ENCODE measurements at places on chromosomes 7 and 10.

GRCh38 chr7:152513861-152514770 is 78.3 kb upstream of the KMT2C start:
- no peak for DNase-seq

DNA sequence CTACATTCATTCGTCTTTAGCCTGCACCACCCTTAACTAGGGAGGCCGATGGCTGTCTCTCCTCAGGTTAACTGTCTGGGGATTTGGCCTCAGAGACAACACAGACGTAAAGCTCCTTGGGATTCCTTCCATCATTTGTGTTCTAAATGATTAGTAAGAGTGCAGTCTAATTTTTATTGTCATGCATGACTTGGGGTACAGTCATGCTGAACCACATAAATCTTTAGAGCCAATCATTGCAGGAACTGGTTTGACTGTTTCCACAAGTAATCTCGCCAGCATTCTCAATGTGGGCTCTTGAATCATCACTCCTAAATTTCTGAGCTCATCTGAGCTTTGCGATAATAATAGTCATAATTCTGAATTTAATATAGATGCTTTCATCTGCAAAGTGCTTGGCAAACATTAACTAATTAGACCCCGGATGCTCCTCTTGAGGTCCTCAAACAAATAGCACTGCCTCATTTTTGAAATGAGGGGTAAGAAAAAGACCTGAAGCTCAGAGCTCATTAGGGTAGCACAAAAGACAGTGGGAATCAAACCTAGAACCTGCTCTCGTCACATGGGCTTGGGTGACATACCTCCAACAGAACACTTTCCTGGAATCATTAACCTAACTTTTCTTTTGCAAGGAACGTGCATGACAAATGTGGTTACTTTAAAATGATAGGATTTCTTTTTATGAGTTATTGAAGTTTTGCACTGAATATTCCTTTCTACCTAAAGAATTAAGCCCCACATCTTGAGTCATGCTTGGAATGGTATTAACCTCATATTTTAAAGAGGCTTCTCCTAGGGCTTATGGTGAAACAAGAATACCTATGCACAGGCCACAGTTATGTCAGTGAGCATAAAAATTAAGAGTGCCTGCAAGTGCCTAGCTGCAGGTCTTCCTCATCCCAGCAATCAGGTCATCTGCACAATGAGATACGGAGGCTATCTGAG is 118.9 kb upstream of the NRP1 start:
- peak; percentile 78 for DNase-seq

DNA sequence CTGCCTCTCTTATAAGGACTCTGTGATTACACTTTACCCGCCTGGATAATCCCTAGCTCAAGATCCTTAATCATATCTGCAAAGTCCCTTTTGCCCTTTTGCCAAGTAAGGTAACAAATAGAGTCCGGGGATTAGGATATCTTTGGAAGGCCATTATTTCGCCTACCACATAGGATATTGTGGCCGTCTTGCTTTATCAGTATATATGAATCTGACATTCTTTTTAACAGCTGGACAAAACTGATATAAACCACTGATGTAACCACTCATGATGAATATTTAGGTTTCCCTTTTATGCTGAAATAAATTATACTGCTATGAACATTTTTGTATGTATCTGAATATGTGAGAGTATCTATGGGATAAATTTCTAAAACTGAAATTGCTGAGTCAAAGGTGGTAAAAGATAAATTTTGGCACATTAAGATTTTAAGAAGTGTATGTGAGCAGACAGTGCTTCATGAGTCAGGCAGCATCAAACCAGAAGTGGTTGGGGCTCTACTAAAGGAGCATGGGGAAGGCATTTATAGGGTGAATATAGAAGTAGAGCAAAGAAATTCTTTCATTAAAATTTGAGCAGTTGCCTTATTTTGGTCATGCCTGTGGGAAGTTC is 44.7 kb downstream of the AVL9 start:
- DNase-seq = no peak

GRCh38 chr10:29794776-29795611 is 160.2 kb upstream of the SVIL start:
- DNase-seq = no peak

DNA sequence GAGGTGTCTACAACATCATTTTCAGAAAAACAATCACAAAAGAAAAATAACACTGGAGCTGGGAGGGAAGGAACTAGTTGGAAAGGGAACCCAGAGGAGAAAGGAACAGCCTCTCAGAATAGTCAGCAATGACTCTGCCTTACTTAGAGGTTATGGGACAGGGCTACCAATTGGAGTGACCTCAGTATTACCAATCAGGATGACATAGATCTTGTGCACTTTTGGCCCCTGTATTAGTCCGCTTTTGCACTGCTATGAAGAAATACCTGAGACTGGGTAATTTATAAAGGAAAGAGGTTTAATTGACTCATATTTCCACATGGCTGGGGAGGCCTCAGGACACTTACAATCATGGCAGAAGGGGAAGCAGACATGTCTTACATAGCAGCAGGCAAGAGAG is 99.7 kb upstream of the SDK1 start:
- peak; percentile 73 for DNase-seq

DNA sequence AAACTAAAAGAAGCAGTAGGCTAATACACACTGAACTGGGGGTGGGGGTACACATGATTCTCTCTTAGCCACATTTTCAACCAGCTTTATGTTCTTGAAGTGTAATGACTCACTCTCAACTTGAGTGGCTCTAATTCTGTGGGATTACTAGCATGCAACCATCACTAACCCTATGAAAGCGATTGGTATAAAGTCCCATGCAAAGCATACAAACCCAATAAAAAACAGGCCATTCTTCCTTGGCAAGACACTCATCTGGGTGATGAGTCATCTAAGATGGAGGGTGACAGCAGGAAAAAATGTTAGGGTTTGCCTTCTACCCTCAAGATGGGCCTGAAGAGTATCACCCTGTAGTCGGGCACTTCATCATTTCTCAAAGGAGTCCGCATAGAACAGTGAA is 14.9 kb upstream of the PON3 start:
- peak; percentile 17 for DNase-seq

- no peak for DNase-seq
These were observed 13.9 kb downstream of the BRAT1 start for GRCh38 chr7:2541291-2542010.

- peak; percentile 98 for DNase-seq
These were observed 52.0 kb downstream of the FAS start for GRCh38 chr10:89042562-89042961.

- DNase-seq = no peak
These were observed 101.2 kb downstream of the FANK1 start for GRCh38 chr10:125997586-125997985.

DNA sequence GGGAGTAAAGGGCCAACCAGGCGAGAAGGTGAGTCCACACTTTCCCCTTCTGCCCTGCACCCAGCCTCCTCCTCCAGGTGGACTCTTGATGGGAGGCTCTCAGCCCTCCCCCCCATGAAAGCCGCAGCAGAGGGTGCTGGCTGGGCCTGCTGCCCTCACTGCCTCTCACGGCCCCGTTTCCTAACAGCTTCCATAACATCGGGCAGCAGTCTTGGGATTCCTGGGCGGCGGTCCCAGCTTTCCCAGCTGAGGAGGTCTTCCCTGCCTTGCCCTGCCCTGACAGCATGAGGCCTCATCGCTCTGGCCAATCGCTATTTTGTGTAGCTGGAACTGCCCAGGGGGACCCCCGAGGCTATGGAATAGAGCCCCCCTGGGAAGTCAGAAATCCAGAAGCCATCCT is 76.3 kb downstream of the COL13A1 start:
- no peak for DNase-seq

- no peak for DNase-seq
These were observed 26.0 kb upstream of the PCDH15 start for GRCh38 chr10:54826994-54827560.

GRCh38 chr7:144027974-144028373 is 20.8 kb upstream of the OR2A5 start:
- DNase-seq = peak; percentile 13

GRCh38 chr7:44321796-44322195 is 3.6 kb downstream of the CAMK2B start:
- no peak for DNase-seq

- DNase-seq = peak; percentile 86
These were observed 833.8 kb downstream of the GRID1 start for GRCh38 chr10:85532773-85533172.

DNA sequence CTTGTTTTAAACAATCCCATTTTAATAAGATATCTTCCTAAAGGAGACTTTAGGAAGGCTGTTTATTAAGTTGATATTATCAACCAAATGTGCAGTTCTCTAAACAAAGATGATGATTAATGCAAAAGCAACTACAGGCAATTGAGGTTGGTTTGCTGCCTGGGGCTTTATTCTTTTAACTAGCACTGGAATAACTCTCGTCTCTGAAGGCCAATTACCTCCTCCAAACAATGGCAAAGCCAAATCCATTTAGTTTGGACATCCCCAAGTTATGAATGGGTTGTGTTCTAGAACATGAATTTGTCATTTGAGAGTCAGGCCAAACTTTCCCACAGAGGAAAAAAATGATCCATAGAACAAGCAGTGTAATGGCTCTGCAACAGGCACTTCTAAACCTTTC is 114.1 kb downstream of the SLC16A9 start:
- DNase-seq = peak; percentile 25

DNA sequence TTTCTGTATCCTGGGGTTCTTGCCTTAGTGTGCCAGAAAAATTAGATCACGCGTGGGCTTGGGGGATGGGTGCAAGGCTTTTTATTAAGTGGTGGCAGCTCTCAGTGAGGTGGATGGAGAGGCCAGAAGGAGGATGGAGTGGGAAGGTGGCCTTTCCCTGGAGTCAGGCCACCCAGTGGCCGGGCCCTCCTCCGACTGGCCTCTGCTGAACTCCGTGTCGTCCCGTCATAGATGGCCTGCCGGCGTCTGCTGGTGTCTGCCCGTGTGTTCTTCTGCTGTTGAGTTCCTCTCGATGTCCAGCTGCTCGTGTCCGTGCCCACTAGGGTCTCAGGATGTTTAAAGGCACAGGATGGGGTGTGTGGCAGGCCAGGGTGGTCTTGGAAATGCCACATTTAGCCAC is 4.0 kb upstream of the ZNF746 start:
- DNase-seq = no peak

DNA sequence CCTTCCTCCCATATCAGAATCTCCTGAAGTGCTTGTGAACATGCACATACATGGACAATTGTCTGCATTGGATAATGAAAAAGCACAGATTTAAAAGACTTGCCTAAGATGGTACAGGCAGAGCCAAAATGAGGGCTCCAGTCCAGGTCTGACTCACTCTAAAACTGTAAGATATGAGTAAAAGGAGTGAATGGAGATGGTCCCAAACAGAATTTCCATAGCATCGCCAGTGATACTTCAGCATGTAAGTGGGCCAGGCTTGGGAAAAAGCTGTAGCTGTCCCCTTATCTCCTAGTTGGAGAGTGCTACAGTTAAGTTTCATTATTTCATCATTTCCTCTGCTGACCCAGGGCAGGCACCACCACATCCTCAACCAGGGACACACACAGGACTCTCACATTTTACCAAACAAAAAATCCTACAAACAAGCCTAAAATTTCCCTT is 26.4 kb upstream of the IL6 start:
- no peak for DNase-seq

DNA sequence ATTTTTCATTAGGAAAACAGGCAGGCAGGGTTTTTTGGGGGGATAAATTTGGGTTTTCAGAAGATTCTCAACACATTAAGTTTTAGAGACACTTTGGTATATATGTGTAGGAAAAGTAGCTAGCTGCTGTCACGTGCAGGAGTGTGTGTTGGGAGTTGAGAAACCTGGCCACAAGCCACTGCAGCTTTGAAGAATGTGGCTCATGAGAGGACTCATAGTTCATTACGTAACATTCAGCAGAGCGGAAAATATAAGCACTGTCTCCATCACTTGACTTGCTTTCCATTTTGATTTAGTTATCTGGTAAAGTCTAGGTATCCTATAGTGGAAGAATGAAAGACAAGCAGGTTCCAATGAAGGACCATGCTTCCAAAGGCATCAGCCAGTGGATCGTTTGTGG is 31.2 kb downstream of the SMNDC1 start:
- peak; percentile 82 for DNase-seq

GRCh38 chr10:72334196-72334824 is 20.4 kb downstream of the DNAJB12 start:
- DNase-seq = no peak

- DNase-seq = no peak
These were observed 26.8 kb upstream of the VAX1 start for GRCh38 chr10:117164592-117165537.

GRCh38 chr7:12210179-12211053 is 678 bp upstream of the TMEM106B start:
- no peak for DNase-seq

DNA sequence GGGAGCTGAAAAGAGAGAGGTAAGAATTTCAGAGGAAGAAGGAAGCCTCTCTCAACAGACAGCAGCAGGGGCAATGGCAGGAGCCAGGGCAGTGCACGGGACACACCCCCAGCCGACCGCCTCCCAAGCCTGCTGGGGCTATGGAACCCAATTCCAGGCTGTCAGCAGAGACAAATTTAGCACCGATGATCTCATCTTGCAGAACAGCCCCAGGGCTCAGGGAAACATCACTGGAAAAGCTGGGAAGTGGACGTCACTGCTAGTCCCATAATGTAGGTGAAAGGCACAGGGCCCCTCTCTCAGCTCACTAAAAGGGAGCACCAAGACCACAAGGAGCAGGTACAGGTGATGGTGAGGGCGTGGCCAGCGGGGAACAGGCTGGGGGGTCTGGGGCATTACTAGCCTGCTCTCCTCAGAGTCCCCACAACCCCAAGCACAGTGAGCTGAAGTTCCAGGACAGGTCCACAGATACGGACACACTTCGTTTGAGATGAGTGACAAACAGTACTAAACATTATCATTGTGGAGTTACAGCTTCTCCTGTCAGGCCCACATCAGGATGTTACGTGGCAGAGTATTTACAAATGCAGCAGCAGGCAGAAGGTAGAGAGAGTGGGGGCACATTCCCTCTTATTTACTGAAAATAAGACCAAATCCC is 103.7 kb downstream of the PLXNA4 start:
- peak; percentile 8 for DNase-seq

DNA sequence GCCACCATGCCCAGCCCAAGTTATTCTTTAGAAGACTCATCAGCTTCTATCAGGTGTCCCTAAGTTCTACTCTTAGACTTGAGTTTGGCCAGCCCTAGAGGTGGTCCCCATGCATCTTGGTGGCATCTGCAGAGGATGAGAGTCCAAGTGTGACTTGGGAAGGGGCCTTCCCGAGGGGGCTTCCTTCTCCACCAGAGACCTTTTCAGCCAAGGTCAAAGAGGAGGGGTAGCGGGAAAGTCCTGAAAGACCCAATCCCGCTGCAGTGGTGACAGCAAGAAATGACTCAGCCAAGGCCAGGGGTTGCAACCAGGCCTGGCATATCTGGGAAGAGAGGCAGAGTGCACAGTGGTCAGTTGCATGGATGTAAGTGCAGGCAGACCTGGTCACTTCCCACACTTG is 61.7 kb upstream of the MGMT start:
- no peak for DNase-seq

DNA sequence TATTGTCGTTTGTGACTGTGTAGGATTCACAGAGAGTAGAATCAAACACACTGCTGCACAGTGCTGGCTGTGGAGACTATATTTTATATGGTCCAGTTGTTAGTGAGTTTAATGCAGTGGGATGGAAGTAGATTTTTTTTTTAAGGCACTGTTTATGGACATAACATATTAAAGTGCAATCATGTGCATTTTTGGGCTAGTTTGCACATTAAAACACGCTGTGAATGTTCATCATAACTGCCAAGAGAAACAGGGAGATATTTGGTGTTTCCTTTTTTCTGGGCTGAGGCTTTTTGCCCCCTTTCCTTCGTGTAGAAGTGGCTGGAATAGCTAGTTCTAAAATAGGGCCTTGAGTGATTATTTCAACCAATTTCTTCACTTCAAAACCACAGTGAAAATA is 139.2 kb downstream of the MYOF start:
- DNase-seq = no peak

GRCh38 chr7:159238541-159238940 is 93.9 kb upstream of the VIPR2 start:
- DNase-seq = no peak
